ENCODE measurements at places on chromosomes 6 and 20. TPM values are rescaled to one million over a fixed set of nuclear protein-coding genes. Genes with fewer than 3 reads are reported as not detected.

Gene RARS2
- total RNA-seq: 55.0 TPM

Gene MEP1A
- total RNA-seq: not detected

Gene CRIP3
- total RNA-seq: not detected

Gene SERPINB1
- 22.1 TPM for total RNA-seq

Gene MLIP
- total RNA-seq: not detected

Gene UNC5CL
- 0.74 TPM for total RNA-seq

Gene CAGE1
- 0.33 TPM for total RNA-seq

Gene LPIN3
- total RNA-seq: 3.4 TPM

Gene CPNE5
- 0.18 TPM for total RNA-seq

Gene PTK6
- total RNA-seq: not detected

Gene SLC22A23
- 7.8 TPM for total RNA-seq

Gene HLA-DQB2
- total RNA-seq: not detected

Gene POPDC3
- total RNA-seq: 33.7 TPM

Gene FAXC
- total RNA-seq: 0.54 TPM

Gene PI16
- total RNA-seq: 1.5 TPM

Gene SH3BGRL2
- 6.6 TPM for total RNA-seq

Gene ZFP64
- total RNA-seq: 21.9 TPM

Gene SLC17A4
- total RNA-seq: not detected

Gene ARMC2
- total RNA-seq: 2.5 TPM

Gene NELFCD
- total RNA-seq: 46.1 TPM

Gene ENPP5
- total RNA-seq: 5.3 TPM

Gene RBPJL
- total RNA-seq: not detected

Gene PRL
- not detected for total RNA-seq

Gene SEL1L2
- not detected for total RNA-seq

Gene ABHD16B
- not detected for total RNA-seq

Gene PI3
- not detected for total RNA-seq

Gene FITM2
- total RNA-seq: 1.8 TPM

Gene NXT1
- total RNA-seq: 30.8 TPM

Gene UBE3D
- total RNA-seq: 7.0 TPM

Gene ZSCAN12
- 6.5 TPM for total RNA-seq

Gene PLEKHG1
- 3.7 TPM for total RNA-seq

Gene GNAS-AS1
- total RNA-seq: 0.81 TPM

Gene EDN3
- total RNA-seq: not detected

Gene THBD
- 6.7 TPM for total RNA-seq

Gene PSORS1C1
- 7.0 TPM for total RNA-seq

Gene SCUBE3
- 1.8 TPM for total RNA-seq

Gene NMBR
- total RNA-seq: not detected

Gene RNF144B
- 1.2 TPM for total RNA-seq

Gene CCDC28A
- total RNA-seq: 8.9 TPM

Gene PEX7
- 5.0 TPM for total RNA-seq

Gene FAM229B
- total RNA-seq: 19.2 TPM

Gene LAMA5
- total RNA-seq: 5.6 TPM

Gene C20orf204
- 1.6 TPM for total RNA-seq

Gene MBOAT1
- 5.0 TPM for total RNA-seq

Gene CSE1L
- total RNA-seq: 154 TPM

Gene YTHDF1
- 24.8 TPM for total RNA-seq

Gene DNAJC5
- 33.9 TPM for total RNA-seq

Gene TRIM39
- 8.5 TPM for total RNA-seq

Gene SLX4IP
- total RNA-seq: 7.0 TPM

Gene APOM
- total RNA-seq: not detected

Gene RCAN2
- total RNA-seq: 8.0 TPM

Gene ADAM33
- total RNA-seq: 145 TPM

Gene TMC2
- total RNA-seq: not detected

Gene DEFB132
- not detected for total RNA-seq

Gene AHCY
- total RNA-seq: 88.3 TPM

Gene SOX18
- total RNA-seq: not detected
